PC-3 (cell line): ENCODE measurements at places on chromosomes 7 and 10. TPM values are rescaled to one million over a fixed set of nuclear protein-coding genes. Genes with fewer than 3 reads are reported as not detected.

TMEM273 gene
- total RNA-seq: not detected in 2 replicates

DNA sequence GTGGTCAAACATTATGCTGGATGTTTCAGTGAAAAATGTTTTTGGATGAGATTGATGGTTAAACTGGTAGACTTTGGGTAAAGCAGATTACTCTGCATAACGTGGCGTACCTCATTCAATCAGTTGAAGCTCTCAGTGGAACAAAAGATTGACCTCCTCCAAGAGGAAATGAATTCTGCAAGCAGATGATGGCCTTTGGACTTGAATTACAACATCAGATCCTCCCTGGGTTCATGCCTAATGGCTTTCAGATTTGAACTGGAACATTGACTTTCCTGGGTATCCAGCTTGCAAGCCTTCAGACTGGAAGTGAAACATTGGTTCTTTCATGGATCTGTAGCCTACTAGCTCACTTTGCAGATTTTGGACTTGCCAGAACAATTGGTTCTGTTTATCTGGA is 169.3 kb upstream of the MALRD1 start:
- no peak for DNase-seq

GRCh38 chr7:137363683-137364082 is 20.1 kb upstream of the PTN start:
- no peak for DNase-seq

GGCT gene
- 64.1 and 67.6 TPM in 2 replicates for total RNA-seq

DNA sequence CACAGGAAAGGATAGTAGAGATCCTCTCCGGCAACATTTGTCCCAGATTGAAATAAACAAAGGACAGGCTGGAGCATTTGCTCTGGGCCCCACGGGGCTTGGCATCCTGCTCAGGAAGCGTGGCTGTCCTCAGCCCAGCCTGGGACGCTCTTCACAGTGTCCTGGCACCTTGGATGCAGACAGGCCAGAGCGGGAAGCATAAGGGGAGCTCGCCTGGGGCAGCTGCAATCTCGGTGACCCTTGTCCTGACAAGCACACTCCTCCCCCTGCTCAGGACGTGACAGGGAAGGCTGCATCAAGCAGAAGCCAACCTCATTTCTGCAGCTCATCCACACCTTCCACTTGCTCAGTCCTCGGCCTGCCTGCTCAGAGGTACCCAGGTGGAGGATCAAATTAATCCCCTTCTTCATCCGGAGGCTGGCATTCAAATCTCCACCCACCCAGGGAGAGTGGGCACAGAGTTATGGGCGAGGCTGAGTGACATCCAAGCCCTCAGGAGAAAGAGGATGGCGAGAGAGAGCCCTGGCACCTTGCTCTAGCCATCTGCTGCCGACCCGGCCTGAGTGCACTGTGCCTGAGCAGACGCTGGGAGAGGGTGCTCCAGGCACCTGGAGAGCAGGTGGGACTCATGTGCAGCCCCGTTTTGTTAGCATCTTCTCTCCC is 47.6 kb downstream of the ABRAXAS2 start:
- no peak for DNase-seq

DNA sequence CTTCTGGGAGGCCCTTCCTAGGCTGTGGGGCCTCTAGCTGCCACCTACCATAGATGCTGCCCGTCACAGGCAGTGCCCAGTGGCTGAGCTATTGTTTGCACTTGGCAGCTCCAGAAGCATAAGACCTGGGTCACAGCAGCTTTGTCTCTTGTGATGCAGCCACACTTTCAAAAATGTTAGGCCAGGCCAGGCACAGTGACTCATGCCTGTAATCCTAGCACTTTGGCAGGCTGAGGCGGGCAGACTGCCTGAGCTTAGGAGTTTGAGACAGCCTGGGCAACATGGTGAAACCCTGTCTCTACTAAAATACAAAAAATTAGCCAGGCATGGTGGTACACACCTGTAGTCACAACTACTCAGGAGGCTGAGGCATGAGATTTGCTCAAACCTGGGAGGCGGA is 9.5 kb upstream of the KAZALD1 start:
- peak; percentile 78 for DNase-seq

- DNase-seq: no peak
Observed at GRCh38 chr10:80709866-80710265, 172.2 kb downstream of the SH2D4B start.

TRIL gene
- total RNA-seq: 0.12 and 0.29 TPM in 2 replicates

DNA sequence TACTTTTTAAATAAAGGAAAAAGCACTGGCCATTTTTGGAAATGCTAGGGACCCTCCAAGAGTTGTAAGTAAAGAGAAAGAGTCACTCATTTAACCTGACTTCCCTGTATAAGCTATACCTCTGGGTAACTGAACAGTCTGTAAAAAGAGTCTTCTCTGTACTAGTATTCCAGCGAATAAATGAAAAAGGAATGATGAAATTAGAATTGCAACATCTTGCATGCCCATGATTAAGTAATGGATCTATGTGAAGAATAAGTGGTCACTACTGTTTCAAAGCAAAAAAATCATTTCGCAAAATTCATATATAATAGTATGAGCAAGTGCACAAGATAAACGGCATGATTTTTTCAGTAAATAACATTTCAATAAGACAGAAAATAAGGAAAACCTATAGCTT is 116.8 kb downstream of the ZFAND4 start:
- no peak for DNase-seq

- DNase-seq: no peak
Observed at GRCh38 chr7:47313564-47313963, 268.3 kb downstream of the TNS3 start.

PHKG1 gene
- 0.75 and 1.3 TPM in 2 replicates for total RNA-seq

DNA sequence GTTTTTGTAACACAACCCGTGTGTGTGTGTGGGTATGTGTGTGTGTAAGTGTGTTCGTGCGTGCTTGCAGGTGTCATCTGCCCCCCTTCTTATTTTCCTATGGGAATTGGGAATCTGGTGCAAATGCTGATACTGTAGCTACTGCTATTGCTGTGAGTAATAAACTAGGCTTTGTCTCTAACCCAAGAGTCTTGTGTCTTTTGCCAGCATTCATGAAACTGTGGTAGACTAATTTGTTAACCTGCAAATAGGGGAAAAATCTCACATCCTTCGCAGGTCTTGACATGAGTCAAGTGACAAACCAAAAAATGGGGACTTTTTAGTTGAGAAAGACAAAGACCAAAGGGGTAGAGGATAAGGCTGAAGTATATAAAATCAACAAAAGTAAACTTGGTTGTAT is 57.9 kb upstream of the FAM133B start:
- DNase-seq: no peak

TEX36 gene
- not detected in 2 replicates for total RNA-seq

DNA sequence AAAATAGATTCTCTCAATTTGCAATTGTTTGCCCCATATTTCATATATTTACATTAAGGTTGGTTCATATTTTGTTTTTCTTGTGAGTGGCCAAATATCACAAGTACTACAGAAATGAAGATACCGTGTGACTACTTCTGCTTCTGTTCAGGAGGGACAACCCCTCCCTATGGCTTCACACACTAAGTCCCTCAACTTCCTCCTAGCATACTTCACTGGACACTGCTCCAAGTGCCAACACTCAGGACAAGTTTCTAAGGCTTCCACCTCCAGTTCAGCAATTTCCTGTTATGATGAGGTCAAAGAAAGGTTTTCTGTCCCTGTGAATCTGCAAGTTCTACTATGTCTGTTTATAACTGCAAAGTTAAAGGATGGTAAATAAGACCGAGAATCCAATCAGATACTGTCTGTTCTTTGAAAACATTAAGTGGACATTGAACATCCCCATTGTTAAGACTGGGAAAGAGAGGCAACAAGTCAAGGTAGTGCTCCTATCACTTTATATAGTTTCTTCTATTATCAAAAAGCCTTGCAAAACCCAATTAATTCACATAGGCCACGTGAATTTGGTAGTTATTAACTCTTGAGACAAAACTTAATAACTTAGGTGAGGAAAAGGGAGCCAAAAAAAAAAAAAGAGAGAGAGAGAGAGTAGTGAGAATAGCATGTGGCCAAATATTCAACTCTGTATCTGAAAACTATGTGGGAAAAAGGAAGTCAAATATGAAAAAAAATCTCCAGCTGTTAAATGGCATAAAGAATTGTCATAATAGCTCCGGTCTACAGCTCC is 81.3 kb upstream of the DKK1 start:
- peak; percentile 46 for DNase-seq

- DNase-seq: no peak
Observed at GRCh38 chr10:119061352-119061751, 19.3 kb downstream of the EIF3A start.
